ENCODE measurements at places on chromosomes 7 and 10.

DNA sequence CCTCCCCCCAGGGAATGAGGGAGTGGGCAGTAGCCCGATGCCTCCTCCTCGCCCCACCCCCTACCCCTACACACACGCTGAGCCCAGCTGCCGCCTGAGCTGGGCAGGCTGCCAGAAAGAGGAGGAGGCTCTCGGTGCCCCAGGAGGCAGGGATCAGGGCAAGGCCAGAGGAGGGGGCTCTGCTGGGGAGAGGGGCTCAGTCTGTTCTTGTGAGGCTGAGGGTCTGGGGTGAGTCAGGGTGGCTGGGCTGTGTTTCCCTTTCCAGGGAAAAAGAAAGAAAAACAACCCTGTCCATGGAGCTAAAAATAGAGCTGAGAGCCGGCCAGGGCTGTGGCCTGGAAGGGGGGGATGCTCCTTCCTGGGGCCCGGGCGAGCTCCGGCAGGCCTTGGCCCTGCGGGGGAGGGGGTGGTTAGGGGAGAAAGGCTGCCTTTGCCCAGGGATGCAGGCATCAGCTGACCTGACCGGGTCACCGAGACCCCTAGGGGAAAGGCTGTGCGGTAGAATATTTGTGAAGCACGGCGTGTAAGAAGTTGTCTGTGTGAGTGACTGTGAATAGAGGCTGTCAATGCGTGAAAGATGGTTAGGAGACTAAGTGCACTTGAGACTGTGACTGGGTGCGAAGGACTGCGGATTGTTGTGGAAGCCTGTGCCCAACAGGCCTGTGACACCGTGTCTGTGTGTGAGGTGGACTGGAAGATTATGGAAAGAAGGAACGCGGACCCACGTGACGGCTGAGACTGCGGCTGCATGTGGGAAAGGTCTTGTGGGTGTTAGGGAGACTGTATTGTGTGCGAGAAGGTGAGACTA, 1.2 kb upstream of the LZTS2 start:
- peak; percentile 82 for DNase-seq

DNA sequence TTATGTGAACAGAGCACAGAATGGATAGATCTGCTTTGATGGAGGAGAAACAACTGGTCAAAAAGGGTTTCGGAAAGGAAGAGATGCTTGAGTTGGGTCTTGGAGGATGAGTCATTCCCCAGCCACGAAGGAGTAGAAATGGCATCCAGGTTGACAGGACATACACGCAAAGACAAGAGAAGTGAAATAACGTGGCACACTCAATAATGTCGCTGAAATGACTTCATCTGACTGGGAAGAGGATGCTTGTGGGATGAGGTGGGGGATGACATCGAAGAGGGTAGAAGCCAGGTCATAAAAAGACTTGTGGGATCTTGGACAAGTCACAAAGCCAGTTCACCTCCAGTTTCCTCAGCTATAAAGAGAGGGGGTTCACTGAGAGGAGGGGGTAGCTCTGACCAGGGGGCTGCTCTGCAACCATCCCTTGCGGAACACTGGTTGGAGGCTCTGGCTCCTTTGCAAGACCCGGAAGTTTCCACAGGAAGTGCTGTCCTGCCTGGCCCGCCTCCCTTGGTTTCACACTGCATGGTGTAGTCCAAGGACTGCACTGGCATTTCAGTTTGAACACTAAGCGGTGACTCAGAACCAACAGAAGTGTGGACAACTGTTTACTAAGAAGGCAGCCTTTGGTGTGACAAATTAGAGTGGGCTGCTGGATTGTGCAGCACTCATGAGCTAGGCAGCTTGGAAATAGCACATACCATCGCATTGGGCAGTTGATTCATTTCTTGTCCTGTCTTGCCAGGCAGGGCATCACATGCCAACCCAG, 189.9 kb upstream of the ADO start:
- DNase-seq, result peak; percentile 84

- DNase-seq, result peak; percentile 6
Observed at GRCh38 chr10:100325158-100325557, 4.9 kb downstream of the PKD2L1 start.

GRCh38 chr7:71229699-71230098, 97.8 kb downstream of the GALNT17 start:
- DNase-seq, result no peak

DNA sequence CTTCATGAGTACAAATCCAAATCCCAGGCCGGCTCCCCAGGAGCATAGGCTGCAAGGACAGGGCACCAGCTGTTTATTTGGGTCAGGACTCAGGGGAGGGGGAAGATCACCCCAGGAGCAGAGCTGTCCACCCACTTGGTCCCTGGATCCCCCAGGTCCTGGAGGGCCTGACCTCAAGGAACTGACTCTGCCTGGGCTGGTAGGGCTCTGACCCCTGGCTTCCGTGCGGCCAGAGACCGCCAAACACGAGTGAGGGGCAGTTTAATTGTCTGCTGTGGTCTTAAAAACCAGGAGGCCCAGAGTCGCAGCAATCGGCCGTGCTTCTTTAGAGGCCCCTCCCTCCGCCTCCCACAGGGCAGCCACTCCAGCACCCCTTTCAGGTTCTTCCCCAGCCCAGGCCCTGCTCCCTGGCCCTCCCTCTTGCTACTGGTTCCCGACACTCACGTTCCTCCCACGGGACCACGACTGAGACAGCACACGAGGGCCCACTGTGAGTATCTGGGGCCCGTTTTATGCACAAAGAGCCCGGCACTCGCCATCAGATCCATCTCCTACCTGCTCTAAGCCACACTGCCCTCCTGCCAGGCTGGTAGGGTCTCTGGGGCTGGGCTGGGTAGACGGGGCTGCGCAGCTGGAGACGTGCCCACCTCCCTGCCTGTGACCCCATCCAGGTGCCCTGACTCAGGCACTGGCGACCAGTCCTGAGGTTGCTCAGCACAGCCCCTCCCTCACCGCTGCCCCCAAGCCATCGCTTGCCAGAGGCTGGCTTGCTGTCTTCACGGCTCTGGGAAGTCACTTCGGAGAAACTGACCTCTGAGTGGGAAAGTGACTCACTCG, 30.0 kb upstream of the CFAP46 start:
- DNase-seq, result no peak
